ENCODE measurements at places on chromosomes 2 and 18.

- no peak for DNase-seq
Measured at GRCh38 chr2:85049236-85049635, 78.3 kb downstream of the KCMF1 start.

GRCh38 chr2:118852605-118853128, 5.2 kb upstream of the EN1 start:
- no peak for DNase-seq

- no peak for DNase-seq
Measured at GRCh38 chr18:4040391-4041092, 414.6 kb downstream of the DLGAP1 start.

DNA sequence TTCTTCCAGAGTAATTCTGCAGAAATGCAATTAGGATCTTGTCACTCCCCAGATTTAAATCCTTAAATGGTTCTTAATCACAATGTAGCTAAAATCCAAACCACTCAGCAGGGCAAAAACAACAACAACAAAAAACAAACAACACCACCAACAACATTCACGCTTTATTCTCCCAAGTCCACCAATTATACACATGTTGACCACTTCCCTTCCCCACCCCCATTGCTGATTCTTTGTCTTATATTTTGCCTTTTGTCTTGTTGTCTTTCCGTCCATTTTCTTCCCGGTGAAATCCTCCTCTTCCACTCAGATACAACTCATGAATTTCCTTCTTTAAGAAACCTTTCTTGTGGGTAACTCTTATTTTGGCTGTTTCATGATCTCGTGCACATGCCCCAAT, 902.8 kb downstream of the EPHA4 start:
- DNase-seq: no peak

DNA sequence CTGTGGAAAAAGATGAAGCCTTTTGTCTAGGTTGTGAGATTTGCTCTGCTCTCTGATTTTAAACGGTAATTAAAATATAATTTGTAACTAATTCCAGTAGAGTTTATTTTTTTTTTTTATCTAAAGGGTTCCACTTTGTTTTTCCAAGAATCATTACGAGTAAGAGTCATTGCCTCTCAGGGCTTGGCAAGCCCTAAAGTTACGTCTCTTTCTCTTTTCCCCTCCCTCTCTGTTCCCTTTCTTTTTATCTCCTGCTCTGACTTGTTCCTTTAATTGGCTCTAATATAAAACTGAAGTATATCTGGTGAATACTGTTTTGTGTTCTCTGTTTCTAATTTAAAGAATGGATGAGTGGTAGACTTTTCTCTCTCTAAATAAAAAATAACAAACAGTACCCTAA, 75.8 kb downstream of the CALCRL start:
- DNase-seq: no peak

DNA sequence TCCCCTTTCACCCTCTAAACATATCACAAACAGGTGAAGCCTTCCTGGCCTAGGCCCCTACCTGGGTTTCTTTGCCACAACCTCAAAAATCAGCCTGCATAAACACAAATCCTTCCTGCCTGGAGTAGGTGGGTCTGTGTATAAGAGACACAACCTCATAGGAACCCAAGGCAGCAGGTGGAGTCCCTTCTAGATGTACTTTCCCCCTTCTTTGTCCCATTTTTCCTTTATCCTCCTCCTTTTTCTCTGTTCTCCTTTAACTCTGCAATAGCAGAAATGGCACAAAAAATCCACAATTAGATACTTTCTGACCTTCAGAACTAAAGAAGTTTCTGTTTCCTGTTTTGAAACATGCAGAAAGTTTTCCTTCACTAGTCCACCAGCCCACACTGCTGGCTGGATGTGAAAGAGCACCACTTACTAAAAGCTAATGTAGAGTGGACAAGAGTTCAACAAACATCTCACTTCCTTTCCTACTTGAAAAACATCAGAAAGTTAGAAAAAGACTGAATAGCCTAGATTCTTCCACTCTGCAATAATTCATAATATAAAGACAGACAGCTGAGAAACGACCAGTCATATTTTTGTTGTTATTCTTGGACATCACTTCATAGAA, 11.2 kb downstream of the SLC40A1 start:
- no peak for DNase-seq

- no peak for DNase-seq
Measured at GRCh38 chr2:40962026-40962425, 510.1 kb upstream of the SLC8A1 start.

DNA sequence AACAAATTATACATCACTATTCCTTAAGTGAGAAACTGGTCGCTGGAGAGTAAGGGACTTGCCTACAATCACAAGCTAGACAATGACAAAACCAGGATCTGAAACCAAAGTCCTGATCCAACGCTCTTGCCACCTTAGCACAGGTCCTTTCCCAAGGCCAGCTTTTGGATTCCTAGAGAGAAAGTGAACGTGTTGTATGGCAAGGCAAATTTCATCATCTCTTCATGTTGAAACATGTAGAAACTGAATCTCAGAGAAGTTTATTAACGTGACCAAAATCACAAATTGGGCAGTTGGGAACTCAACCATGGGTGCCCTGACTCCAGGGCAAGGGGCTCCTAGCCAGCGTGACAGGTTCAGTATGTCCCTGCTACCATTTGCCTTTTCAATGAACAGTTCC, 118.2 kb downstream of the VWC2L start:
- no peak for DNase-seq

DNA sequence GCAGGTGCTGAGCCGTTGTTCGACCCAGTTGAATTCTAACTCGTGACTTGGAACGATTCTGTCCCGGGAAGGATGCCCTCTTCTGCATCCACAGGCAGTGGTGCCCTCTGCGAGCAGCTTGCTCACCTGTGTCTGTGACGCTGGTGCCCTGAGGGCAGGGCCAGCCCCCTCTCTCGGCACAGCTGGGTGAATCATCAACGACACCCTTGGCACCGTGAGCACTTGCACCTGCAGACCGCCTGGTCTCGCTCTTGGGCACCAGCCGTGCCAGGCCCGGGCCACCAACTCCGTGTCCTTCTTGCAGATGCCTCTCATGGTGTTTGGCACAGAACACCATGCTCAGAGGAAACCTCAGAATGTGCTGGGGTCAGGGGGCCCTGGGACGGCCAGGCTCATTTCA, 75.0 kb downstream of the SLC66A2 start:
- DNase-seq: no peak

GRCh38 chr2:200264631-200265030, 41.9 kb upstream of the SPATS2L start:
- no peak for DNase-seq

DNA sequence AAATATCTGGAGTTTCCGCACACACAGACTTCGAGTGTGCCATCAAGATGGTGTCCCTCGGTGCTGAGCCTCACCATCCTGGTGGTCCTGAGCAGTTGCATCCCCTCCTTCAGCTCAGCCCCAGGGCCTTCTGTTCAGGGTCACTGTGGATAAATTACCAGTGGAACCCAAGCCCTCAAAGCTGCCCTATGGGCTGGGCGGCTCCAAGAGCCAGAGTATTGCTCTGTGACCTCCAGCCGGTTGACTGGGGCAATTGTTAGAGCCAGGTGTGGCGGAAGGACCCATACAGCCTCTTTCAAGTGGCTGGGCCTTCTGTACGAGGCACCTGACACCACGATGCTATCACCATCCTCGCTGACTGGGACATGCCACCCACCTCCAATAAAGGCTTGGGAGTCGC, 215.5 kb downstream of the GBX2 start:
- DNase-seq: no peak

DNA sequence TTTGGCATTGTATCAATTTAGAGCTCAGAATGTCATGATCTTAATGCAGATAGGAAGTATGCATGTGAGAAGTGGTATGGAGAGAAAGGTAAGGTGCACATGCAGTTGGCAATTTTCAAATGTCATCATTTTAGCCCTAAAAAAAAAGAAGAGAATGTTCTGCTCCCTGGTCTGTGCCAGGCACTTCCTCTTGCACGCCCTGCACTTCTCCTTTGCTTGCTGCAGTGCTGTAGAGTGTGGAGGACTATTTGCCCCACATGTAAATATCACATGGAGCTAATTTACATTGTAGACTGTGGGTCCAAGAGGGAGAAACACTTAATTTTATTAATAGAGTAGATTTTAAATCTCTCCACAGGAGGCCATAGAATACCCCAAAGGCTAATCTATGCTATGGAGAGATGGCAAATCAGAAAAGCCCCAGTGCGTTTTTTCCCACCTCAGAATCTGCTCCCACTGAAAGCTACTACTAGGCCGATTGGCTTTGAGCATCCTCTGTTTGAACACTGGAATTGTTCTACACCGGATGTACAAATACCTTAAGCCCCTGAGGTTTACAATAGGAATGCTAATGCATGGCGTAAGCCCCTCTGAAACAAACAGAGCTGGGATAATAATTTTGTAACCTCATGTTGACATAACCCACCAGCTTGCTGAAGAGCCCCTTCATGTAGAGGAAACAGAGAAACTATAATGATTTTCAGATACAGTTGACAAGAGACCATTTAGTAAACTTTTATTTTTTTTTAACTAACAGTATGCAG, 137.2 kb upstream of the KLHL14 start:
- DNase-seq: no peak

DNA sequence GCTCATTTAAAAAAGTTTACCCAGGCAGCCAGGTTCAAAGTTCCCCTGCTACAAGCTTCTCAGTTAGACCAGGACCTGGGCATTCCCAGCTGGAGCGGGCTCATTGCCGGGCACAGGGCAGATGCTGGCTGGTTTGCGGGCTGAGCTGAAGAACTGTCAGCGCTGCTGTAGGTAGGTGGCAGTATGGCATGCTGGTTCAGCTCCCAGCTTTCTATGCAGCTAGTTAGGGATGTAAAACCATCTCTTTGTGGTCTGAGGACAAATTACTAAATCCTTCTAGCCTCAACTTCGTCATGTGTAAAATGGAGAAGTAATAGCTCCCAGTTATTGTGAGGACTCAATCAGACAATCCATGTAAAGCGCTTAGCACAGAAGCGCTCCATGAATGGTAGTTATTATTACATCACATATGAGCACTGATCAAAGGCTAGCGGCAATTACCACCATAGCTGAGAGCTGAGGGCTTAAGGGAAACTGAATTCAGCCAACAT, 2.4 kb upstream of the LDLRAD4 start:
- DNase-seq: no peak

DNA sequence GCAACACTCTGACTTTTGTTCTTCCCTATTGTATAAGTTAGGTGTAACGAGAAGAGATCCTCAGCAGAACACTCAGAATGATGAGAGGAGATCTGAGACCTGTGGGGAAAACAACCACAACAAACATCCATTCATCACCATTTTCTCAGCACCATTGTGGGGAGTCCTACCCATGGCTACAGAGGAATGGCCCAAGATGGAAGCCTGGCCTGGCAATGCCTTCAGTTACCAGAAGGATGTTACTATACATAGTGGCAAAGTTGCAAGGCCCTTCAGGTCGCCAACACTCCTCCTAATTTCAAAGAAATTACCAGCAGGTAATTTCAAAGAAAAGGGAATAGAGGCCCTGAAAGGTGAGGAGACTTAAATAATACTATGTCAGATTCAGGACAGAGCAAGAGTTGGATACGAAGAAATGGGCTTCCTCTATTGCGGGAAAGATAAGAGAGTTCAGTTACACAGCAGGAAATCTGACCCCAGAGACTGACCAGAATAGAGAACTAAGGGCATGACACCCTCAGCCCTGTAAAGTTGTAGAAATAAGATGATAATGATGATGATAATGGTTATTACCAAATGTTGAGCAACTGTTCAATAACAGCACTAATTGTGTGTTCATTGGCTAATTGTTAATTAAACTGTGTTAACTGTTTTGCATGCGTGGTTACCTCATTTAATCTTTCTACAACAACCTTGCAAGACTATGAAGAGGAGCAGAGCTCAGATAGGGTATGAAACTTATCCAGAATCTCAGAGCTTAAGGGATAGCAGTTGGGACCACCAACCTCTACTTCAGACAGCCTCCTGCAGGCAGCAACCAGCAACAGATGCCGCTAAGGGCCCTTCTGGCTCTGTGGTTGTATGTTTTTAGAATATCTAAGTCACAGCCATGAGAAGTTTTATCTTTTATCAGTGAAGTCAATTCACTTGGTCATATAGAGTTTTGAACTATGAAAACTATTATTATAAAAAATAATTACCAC, 37.5 kb downstream of the DHRS9 start:
- DNase-seq: peak; percentile 20

DNA sequence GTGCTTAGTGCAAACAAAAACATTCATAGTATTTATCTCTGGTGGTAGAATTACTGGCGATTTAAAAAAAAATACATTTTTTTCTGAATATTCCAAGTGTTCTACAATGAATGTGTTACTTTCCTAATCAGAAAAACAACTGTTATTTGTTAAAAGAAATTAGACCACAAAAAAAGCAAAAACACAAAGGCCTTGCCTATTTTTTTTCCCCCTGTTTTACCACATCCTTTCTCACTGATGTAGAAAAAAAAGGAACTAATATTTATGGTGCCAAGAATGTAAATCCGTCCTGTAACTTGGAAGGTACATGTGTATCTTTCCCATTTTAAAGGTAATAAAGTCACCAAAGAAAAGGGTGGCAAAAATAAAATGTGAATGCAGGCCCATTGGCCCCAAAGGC, 28.4 kb upstream of the MGAT4A start:
- DNase-seq: no peak

- DNase-seq: no peak
Measured at GRCh38 chr2:135756692-135757091, 15.0 kb downstream of the UBXN4 start.

GRCh38 chr18:31197676-31198075, 35.0 kb upstream of the DSC1 start:
- DNase-seq: no peak

GRCh38 chr2:239173301-239173700, 227.5 kb downstream of the HDAC4 start:
- no peak for DNase-seq

DNA sequence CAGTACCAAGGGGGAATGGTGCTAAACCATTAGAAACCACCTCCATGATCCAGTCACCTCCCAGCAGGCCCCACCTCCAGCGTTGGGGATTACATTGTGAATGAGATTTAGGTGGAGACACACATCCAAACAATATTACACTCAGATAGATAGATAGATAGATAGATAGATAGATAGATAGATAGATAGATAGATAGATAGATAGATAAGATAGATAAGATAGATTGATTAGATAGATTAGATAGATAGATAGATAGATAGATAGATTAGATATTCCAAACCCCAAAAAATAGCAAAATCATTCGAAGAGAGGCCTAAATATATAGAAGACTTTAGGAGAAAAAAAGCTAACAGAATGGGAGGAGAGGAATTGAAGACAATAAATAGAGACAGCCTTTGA, 42.8 kb upstream of the UBXN4 start:
- DNase-seq: no peak

GRCh38 chr2:237895544-237896506, 36.4 kb downstream of the RAMP1 start:
- DNase-seq: no peak

DNA sequence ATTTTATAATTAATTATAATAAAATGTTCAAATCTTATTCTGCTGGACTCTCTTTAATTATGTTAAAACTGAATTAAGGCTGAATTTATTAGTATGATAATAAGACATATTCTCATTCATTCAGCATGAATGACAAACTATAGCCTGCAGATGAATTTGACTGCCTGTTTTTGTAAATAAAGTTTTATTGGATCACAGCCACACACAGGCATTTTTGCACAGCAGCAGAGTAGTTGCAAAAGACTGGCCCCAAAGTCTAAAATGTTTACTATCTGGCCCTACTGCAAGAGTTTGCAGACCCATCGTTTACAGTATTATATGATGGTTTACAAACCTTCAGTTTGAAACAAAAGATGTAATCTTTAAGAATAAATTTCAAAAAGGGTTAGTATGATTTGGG, 58.6 kb downstream of the RMDN2 start:
- DNase-seq: no peak
